CD14-positive monocyte (primary cell): ENCODE measurements at places on chromosomes 12 and 14.

DNA sequence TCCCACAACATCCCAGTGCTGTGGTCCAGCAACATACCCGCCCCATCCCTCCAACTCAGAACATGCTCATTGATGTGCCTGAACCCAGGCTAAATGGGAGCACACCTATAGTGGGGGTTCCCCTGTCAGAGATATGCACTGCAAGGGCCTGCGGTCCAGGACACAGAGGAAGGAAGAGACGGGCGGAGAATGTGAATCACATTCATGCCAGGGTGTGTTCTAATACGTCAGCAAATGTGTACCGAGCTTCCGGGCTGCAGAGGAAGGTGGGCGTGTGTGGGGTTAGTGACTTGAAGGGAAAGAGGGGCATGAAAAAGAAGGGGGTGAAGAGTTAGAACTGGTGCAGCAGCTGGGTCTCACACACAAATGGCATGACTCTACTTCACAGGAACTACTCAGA is 83.7 kb downstream of the DPF3 start:
- no peak for DNase-seq

GRCh38 chr14:51533160-51533559 is 118.5 kb upstream of the FRMD6 start:
- no peak for DNase-seq

DNA sequence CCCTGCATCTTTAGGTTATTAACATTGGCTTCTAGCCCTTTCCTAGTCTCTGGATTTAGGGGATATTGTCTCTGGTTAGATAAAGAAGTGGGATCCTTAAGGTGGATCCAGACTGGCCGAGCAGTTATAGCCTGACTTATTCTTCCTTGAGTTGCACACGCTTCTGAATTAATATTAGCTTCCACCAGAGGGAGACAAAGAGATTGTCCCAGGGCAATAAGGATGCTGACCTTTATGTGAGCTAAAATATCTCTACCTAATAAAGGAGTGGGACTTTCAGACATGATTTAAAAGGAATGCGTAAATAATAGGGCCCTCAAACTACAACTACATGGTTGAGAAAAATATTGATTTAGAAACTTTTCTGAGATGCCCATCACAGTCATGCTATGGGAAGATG is 139.7 kb downstream of the SLCO1B3 start:
- DNase-seq = no peak

DNA sequence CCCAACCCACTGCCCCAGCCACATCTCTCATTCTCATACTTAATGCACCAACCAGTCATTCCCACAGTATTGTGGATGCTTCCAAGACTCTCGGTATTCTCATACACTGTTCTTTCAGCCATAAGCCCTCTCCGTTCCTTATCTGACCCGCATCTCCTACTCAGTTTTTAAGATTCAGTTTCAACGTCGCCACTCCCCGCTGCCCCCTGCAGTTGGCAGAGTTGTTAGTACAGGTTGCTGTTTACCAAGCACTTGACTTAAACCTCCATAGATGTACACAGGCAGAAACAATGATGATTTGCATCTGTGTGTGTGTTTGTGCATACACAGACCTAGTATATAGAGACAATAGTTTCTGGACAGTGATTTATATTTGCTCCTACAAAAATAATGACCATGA is 40.2 kb downstream of the PAH start:
- no peak for DNase-seq
